ENCODE measurements at places on chromosomes 6 and 20.

GRCh38 chr6:13413466-13413862, 73.9 kb downstream of the GFOD1 start:
- no peak for DNase-seq

DNA sequence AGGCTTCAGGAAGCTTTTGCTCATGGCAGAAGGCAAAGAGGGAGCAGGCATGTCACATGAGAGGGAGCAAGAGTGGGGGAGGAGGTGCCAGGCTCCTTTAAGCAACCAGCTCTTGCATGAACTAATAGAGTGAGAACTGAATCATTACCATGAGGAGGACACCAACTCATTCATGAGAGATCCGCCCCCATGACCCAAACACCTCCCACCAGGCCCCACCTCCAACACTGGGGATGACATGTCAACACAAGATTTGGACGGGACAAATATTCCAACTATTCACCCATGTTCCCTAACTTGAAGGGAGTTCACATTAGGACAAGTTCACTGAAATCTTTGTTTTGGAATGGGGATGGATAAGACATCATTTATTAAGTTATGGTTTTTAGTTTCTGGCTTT, 155.2 kb upstream of the ESR1 start:
- DNase-seq = no peak

DNA sequence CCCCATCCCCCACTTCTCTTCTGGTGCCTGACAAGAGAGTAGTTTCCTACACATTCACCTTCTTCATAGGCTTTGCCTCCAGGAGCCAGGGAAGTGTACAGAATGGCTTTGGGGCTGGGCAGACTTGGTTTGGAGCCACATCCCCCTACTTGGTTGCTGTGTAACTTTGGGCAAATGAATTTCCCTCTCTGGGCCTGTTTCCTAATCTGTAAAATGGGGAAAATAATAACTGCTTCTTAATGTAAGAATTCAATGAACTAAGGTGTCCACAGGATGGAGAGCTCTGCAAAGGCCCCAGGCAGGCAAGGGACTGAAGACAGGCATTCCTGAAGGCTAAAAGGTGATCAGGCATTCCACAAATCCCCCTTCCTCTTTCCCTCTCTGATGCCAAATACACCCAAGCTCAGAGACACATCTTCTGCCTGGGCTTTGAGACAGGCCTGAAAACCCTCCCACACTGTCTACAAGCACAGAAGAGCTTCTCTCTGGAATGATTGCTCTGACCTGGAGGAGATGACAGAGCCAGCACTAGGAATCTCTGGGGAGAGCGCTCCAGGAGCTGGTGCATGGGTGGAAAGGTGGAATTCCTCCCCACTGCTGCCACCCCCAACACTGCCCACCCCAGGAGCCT, 6.9 kb upstream of the C20orf203 start:
- no peak for DNase-seq

DNA sequence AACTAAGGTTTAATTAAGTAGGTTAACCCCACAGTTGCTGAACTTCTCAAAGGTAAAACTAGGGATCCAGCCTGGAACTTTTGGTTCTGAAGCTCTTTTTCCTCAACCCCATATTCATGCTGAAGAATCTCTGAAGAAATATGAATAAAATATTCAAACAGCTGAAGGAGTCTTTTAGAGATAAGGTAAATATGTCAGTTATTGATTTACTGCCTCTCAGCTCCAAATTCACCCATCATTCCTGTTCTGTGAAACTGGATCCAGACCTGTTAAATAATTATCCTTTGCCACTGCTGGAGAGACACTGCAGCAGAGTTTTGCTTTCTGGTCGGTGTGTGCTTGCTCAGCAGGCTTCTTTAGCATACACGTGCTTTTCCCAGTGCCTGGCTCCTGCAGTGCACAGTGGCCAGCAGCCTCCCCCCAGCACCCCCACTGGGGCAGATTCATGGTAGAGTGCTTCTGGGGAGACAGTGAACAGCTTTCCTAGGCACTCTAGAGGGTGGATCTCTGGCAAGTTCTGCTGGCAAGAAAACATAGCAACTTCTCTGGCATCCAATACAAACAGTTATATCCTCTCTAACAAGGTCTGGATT, 62.0 kb upstream of the BCLAF1 start:
- no peak for DNase-seq

DNA sequence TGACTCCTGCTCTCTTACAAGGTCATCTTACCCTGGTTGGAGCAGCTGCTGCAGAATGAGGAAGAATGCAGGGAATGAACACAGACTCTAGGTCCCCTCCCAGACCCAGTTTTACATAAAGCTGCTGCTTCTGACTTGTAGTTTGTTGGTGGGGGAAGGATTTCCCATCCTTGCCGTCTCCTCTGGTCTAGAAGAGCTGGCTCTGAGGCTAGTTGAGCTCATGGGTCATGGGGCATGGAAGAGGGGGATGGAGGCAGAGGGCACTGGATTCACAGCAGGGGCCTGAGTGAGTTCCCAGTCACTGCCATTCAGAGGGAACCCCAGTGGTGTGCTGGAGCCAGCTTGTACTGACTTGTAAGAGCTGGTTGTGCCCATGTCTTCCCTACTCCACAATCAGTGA, 9.2 kb upstream of the GUCA1A start:
- DNase-seq = no peak

- no peak for DNase-seq
Measured at GRCh38 chr6:122524056-122524455, 52.4 kb upstream of the SERINC1 start.

- no peak for DNase-seq
Measured at GRCh38 chr6:112560651-112561050, 213.5 kb downstream of the RFPL4B start.

DNA sequence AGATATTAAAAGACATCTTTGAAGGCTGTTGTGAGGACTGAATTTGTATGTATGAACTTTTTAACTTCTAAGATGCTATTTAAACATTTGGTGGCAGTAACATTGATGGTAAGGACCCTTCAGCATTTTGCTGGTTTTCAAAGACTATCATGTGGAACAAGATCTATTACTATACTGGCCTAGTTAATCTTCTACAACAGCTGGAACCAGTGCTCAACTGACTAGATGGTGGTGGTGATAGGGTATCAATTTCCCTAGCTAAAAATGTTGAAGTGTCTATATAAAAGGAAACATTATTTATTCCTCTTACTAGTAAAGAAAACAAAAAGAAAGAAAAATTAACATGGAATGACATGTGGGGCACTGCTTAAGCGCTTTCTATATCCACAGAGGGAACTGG, 195.7 kb downstream of the TASP1 start:
- DNase-seq = no peak

DNA sequence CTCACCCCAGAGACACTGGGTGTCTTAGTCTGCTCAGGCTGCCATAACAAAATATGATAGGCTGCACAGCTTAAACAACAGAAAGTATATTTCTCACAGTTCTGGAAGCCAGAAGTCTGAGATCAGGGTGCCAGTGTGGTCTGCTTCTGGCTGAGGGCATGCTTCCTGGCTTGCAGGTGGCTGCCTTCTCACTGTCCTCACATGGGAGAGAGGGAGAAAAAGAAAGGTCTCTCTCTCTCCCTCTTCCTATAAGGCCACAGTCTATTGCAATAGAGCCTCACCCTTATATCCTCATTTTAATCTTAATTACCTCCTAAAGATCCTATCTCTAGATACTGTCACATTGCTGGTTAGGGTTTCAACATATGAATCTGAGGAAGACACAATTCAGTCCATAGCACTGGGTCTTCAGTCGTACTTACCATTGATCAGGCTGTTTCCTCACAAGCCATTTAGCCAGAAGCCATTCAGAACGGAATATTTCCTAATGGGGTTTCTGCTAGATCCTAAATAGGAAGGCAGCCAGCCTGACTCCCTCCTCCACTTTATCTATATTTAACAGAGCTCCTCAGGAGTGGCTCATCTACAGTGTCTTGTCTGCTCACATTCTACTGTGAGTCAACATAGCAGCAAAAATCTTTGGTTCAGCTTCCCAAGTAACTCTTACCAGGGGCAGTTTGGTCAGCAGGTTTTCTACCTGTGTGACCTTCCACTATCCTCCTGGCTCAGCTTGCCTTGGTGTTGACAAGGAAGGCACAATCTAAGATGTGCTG, 42.2 kb downstream of the CD164 start:
- DNase-seq = no peak

GRCh38 chr6:50780382-50780781, 38.3 kb upstream of the TFAP2B start:
- DNase-seq = no peak

- no peak for DNase-seq
Measured at GRCh38 chr20:50055524-50056083, 57.3 kb downstream of the UBE2V1 start.

DNA sequence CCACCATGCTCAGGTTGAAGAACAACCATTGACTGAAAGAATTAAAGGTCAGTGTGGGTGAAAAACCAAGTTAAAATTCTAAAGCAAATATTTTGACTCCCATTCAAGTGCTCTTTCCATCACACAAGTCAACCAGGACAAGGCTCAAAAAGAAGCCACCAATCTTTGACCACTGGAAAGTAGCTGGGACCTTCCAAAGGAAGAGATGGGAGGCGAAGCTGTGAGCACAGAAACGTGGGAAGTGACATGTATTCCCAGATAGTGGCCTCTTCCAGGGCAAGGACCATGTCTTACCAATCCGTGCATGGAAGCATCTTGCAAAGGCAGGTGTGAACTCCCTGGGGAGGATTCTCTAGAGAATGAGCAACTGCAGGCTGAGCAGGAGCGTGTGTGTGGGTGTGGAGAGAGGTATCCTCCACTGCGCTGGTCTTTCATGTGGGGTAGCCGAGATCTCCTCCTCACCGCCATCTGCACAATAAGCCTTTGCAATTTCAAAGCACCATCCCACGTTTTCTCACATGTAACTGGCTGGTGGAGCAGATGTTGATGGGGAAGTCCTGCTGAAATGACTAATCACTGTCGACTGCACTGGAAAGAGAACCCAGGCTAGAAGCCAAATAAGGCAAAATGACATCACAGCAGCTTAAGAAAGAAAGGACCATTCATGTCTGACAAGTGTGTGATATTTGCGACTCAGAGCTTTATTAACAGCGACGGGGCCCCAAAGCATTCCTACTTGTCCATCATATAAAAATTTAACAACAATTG, 189.4 kb upstream of the RREB1 start:
- DNase-seq = peak; percentile 87

DNA sequence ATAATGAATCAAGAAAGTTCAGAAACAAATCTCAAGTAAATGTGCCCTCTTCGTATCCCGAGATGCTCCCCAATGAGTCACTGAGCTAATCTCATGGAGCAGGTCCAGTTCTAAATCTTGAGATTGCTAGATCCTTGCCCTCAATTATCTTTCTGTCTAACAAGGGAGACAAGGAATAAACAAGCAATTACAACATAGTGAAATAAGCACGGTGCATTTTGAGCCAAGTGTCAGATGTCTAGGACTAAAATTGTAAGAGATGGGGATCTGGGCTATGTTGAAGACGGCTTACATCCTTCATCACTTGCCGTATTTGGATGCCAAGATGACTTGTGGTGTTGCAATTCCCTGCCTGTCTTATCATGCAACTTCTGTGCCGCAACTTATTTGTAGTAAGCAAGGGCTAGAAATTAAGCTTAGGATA, 56.5 kb upstream of the ADGRF1 start:
- no peak for DNase-seq

Data from GM13976 (cell line).